ENCODE measurements at places on chromosomes 4 and X.

- H3K4me1 ChIP-seq = no peaks in the 10 kb centered on the region
- H3K4me3 ChIP-seq = no peak overlapping the region
- no peaks in the 10 kb centered on the region for H3K27me3 ChIP-seq
- H3K36me3 ChIP-seq = no peaks in the 10 kb centered on the region
Measured at GRCh38 chr4:122739174-122739573, 6.7 kb downstream of the BBS12 start.

DNA sequence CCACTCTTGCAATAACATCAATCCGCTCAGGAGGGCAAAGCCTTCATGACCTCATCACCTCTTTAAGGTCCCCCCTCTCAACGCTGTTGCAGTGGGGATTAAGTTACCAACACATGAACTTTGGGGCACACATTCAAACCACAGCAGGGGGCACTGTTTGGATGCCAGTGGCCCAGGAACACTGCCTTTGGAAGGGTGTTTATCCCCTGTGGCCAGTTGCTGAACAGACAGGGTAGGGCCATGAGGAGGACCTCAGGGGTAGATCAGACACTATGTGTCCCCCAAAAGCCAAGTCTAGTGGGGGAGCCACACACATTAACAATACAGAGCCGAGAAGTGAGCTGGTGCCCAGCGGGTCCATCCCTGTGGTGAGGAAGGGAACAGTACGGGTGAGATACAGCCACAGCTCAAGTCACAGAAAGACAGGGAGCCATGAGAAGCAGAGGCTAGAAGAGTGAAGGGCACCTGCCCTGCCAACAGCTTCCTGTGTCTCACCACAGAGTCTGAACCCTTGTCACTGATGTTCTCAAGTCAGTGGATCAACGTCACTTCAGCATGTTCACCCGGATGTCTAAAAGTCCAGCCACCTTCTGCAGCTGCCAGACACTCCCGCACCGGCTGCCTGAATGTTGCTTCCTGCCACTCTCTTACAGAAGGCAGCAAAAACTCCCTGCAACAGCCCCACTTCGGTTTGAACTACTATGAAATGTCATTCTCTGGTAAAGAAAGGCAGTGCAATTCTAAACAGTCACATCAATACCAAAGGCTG lies 19.9 kb upstream of the MXD4 start:
- peak overlapping the region; percentile 87 for H3K27ac ChIP-seq
- peak overlapping the region; percentile 54 for H3K4me3 ChIP-seq
- H3K4me1 ChIP-seq = peaks cover 47% of the 10 kb centered on the region
- DNase-seq = peak; percentile 95
- no peaks in the 10 kb centered on the region for H3K36me3 ChIP-seq

- no peak for DNase-seq
- no peak overlapping the region for H3K27ac ChIP-seq
- no peaks in the 10 kb centered on the region for H3K36me3 ChIP-seq
- no peak overlapping the region for H3K4me3 ChIP-seq
Measured at GRCh38 chr4:127182687-127183086, 450.1 kb upstream of the INTU start.

- no peak overlapping the region for H3K4me3 ChIP-seq
- no peaks in the 10 kb centered on the region for H3K36me3 ChIP-seq
- H3K27me3 ChIP-seq = no peaks in the 10 kb centered on the region
- no peaks in the 10 kb centered on the region for H3K4me1 ChIP-seq
- DNase-seq = no peak
- no peak overlapping the region for H3K27ac ChIP-seq
Measured at GRCh38 chr4:126899331-126899801, 733.4 kb upstream of the INTU start.

DNA sequence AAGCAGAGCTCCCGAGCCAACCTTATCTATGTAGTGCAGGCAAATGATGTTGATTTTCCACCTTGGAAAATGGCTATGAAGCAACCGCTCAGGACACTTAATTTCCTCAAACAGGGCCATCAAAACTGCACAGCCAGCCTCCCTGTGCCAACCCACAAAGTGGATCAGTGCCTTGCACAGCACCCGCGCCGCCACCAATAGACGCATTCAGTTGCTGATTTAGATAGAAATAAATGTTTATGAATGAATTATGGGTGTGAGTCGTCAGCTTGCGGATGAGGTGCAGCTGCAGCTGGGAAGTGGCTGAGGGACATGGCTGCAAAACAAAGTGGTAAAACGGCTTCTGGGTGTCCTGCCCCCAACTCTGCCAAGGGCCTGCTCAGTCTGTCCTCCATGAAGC lies 47.0 kb downstream of the SOD3 start:
- no peak for DNase-seq
- H3K27me3 ChIP-seq = no peaks in the 10 kb centered on the region
- no peaks in the 10 kb centered on the region for H3K36me3 ChIP-seq

DNA sequence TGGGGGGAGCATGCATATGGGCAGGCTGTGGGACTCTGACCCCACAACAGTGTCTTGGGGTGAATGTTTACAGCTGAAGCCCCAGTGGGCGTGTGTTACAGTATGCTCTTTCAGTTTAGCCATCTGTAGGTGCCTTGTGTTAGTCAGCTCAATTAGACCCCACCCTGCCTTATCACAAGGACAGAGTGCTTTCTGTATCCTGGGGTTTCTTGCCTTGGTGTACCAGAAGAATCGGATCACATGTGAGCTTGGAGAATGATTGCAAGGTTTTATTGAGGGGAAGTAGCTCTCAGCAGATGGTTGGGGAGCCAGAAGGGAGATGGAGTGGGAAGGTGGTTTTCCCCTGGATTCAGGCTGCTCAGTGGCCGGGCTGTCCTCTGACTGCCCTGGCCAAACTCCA lies 27.3 kb downstream of the SH3BGRL start:
- H3K27me3 ChIP-seq = no peaks in the 10 kb centered on the region
- H3K4me3 ChIP-seq = no peak overlapping the region

DNA sequence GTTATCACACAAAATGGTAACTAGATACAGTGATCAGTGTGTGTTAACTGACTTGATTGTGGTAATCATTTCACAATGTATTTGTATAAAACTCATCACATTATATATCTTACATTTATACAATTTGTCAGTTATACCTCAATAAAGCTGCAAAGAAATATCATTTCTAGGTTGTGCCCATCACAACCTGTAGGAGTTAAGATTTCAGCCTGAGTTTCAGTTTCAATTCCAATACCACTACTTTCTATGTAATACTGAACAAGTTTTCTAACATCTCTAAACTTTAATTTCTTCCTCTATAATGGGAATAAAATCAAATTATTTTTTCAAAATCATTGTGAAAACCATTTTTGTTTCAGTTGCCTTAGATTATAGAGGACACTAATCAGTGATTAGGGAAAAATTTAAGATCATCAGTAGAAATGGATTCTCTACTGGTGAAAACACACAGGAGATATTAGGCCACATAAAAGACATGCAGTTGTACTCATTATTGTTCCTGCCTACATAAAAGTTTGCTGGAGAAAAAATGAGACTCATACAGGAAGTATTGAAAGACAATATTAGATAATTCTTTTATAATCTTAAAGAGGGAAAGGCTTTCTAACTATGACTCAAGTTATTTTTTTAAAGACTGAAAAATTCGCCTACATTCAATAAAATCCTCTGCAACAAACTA lies 18.4 kb upstream of the TBC1D1 start:
- no peak overlapping the region for H3K27ac ChIP-seq
- no peaks in the 10 kb centered on the region for H3K36me3 ChIP-seq
- peaks cover 5% of the 10 kb centered on the region for H3K4me1 ChIP-seq
- H3K4me3 ChIP-seq = no peak overlapping the region
- H3K27me3 ChIP-seq = no peaks in the 10 kb centered on the region
- no peak for DNase-seq

DNA sequence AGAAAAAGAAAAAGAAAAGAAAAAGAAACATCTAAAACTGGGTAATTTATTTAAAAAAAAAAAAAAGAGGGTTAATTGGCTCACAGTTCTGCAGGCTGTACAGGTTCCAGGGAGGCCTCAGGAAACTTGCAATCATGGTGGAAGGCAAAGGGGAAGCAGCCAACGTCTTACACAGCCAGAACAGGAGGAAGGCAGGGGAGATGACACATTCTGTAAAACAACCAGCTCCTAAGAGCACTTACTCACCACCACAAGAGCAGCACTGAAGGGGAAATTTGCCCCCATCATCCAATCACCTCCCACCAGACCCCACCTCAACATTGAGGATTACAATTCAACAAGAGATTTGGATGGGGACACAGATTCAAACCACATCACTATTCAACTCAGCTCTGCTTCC lies 36.8 kb upstream of the TMEM184C start:
- no peaks in the 10 kb centered on the region for H3K27me3 ChIP-seq
- H3K4me3 ChIP-seq = no peak overlapping the region
- no peaks in the 10 kb centered on the region for H3K4me1 ChIP-seq
- H3K27ac ChIP-seq = no peak overlapping the region
- DNase-seq = no peak
- H3K36me3 ChIP-seq = no peaks in the 10 kb centered on the region

GRCh38 chrX:40300286-40300890 lies 202.6 kb upstream of the BCOR start:
- H3K4me3 ChIP-seq = no peak overlapping the region
- H3K4me1 ChIP-seq = no peaks in the 10 kb centered on the region
- H3K36me3 ChIP-seq = no peaks in the 10 kb centered on the region

DNA sequence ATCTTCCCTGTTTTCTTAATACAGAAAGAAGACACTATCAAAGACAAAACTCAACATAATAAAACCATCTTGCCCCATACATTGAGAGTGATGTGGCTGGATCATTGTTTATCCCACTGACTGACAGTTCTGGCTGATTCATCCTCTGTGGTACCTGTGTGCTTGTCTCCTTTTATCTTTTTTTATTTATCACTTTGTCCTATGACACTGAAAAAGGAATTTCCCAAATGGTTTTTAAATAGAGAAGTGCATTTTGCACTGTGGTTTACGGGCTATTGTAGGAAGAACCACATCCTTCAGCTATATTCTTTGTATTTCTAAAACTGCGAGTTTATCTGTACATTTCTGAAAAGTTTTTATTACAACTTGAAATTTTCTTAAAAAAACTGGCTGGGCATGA lies 15.0 kb downstream of the TTC29 start:
- no peak overlapping the region for H3K27ac ChIP-seq
- no peak overlapping the region for H3K4me3 ChIP-seq
- H3K36me3 ChIP-seq = no peaks in the 10 kb centered on the region
- no peak for DNase-seq
- H3K27me3 ChIP-seq = no peaks in the 10 kb centered on the region
- H3K4me1 ChIP-seq = no peaks in the 10 kb centered on the region

Data from CD8-positive, alpha-beta memory T cell (primary cell).